ENCODE measurements at places on chromosomes 2 and 18. TPM values are rescaled to one million over a fixed set of nuclear protein-coding genes. Genes with fewer than 3 reads are reported as not detected.

DPY30 gene
- polyA plus RNA-seq = 79.1 TPM

CFAP65 gene
- polyA plus RNA-seq = not detected

CHAC2 gene
- 2.4 TPM for polyA plus RNA-seq

NOSTRIN gene
- polyA plus RNA-seq = not detected

ACKR3 gene
- 0.07 TPM for polyA plus RNA-seq

TNFAIP6 gene
- polyA plus RNA-seq = 16.6 TPM

OTOS gene
- polyA plus RNA-seq = not detected

CMPK2 gene
- polyA plus RNA-seq = not detected

GKN1 gene
- not detected for polyA plus RNA-seq

ATP6V1B1 gene
- 0.82 TPM for polyA plus RNA-seq

PLEKHB2 gene
- 70.5 TPM for polyA plus RNA-seq

M1AP gene
- polyA plus RNA-seq = 0.10 TPM

LRP2 gene
- not detected for polyA plus RNA-seq

NEMP2 gene
- polyA plus RNA-seq = 3.5 TPM

REEP1 gene
- 0.10 TPM for polyA plus RNA-seq

HOXD11 gene
- not detected for polyA plus RNA-seq

SLC23A3 gene
- 0.53 TPM for polyA plus RNA-seq

DSG1 gene
- polyA plus RNA-seq = not detected

UGT1A4 gene
- not detected for polyA plus RNA-seq

MC4R gene
- 0.06 TPM for polyA plus RNA-seq

FAP gene
- polyA plus RNA-seq = 300 TPM

C2orf76 gene
- polyA plus RNA-seq = 26.5 TPM

CXCR1 gene
- polyA plus RNA-seq = not detected

SEH1L gene
- polyA plus RNA-seq = 54.6 TPM

ZNF513 gene
- 11.1 TPM for polyA plus RNA-seq

IL36G gene
- not detected for polyA plus RNA-seq

GREB1L gene
- polyA plus RNA-seq = not detected

COLEC12 gene
- polyA plus RNA-seq = 10.9 TPM

FAM98A gene
- polyA plus RNA-seq = 156 TPM

LOXHD1 gene
- not detected for polyA plus RNA-seq

IL1RL2 gene
- 0.72 TPM for polyA plus RNA-seq

G6PC2 gene
- polyA plus RNA-seq = not detected

LRRTM4 gene
- not detected for polyA plus RNA-seq

LIPG gene
- polyA plus RNA-seq = 0.11 TPM

CRYGC gene
- polyA plus RNA-seq = not detected

COL4A4 gene
- 0.05 TPM for polyA plus RNA-seq

UGT1A5 gene
- not detected for polyA plus RNA-seq

PDCD1 gene
- polyA plus RNA-seq = not detected

ACOXL gene
- not detected for polyA plus RNA-seq

LRATD1 gene
- polyA plus RNA-seq = 1.9 TPM

RBM45 gene
- polyA plus RNA-seq = 21.9 TPM

SLC19A3 gene
- not detected for polyA plus RNA-seq

TMEM178A gene
- 1.2 TPM for polyA plus RNA-seq

THOC1 gene
- polyA plus RNA-seq = 35.1 TPM

PFN4 gene
- polyA plus RNA-seq = 0.52 TPM

CLEC4F gene
- not detected for polyA plus RNA-seq

LHCGR gene
- polyA plus RNA-seq = 3.4 TPM

PLB1 gene
- 1.6 TPM for polyA plus RNA-seq

POTEI gene
- polyA plus RNA-seq = not detected

MYO5B gene
- 0.41 TPM for polyA plus RNA-seq

INHBB gene
- polyA plus RNA-seq = 0.05 TPM
